ENCODE measurements at places on chromosomes 2 and 18.

DNA sequence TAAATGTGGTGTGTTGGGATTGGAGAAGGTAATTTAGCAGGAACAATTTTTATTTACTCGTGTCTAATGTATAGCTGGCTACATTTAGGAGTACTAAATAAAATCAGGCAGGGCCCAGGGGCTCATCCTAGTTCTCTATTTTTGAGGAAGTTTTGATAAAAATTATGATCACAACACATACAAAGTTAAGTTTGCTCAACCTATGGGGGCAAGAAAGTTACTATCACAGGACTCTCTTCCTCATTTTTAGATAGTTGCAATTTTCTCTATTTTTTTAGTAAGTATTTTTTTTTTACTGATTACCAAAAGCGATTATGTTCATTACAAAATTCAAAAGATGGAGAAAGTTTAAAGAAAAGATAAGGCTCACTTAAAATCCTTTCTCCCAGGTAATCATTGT is 60.0 kb upstream of the RPE start:
- no peak for DNase-seq

DNA sequence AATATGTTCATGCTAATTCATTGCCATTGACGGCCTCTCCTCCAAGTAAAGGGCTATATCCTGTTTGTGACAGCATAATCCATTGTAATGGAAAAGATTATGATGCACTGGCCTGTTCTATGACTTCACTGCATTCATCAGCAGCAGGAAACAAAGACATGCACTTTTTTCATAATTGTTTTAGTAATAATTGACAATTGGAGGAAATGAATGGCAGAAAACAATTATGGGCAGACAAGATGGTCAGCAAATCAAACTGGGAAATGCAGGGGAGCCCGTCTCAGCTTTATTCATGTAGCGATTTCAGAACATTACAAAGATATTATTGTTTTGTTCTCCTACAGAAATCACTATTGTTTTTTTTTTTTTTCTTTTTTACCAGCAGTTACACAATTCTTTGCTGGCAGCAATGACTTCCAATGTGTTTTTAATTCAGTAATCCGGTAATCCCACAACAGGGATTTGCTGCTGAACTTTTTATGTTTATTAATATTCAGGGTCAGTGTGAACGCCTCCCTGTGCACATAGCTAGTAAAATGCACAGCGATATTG is 33.8 kb upstream of the RASGRP3 start:
- no peak for DNase-seq

DNA sequence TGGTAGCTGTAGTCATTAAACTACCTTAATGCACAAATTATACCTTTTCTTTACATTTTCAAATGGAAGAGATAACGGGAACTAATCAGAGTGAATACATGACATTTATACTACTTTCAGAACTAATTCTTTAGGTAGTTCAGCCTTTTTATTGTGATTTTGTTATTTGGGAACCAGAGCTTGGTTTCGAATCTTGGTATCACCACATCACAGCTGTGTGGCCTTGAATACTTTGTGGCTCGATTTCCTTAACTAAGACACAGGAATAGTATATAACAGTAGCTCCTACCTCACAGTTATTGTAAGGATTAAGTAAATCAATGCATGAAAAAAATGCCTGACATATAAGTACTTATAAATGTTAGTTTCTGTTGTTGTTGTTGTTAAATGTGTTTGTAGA is 240.0 kb downstream of the WDR7 start:
- no peak for DNase-seq

GRCh38 chr2:239402666-239403065 is 1.8 kb upstream of the HDAC4 start:
- DNase-seq, result no peak

- peak; percentile 73 for DNase-seq
These were observed 77.0 kb upstream of the SERTAD2 start for GRCh38 chr2:64730551-64731262.

GRCh38 chr2:201795607-201796477 is 10.5 kb upstream of the CDK15 start:
- peak; percentile 44 for DNase-seq

DNA sequence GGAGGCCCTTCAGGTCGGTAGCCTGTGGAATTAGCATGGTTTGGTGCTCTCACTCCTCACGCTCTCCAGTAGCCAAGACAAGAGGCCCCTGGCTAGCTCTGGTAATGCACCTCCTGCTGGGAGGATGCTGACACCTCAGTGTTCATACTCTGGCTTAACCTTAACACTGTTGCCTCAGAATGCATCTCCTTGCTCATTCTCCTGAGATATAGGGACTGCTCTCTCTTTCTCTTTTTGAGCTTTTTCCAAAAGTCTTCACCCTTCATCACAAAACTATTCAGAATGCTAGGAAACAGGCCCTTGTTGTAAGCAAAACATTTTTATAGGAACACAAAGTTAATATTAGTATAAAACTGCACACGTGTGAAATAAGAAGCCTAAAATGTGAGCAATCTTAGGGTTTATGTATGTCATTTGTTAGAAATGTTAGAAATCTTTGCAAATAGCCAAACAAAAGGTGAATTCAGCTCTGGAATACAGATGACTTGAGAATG is 17.3 kb upstream of the IMPA2 start:
- DNase-seq, result no peak

- no peak for DNase-seq
These were observed 179.0 kb downstream of the LPIN1 start for GRCh38 chr2:11925295-11926066.

GRCh38 chr2:72940786-72941185 is 23.5 kb downstream of the EMX1 start:
- DNase-seq, result no peak

GRCh38 chr2:166293984-166294383 is 81.8 kb downstream of the SCN9A start:
- DNase-seq, result no peak

GRCh38 chr2:47558768-47559684 is 156.1 kb downstream of the MSH2 start:
- DNase-seq, result no peak

GRCh38 chr2:23412556-23413155 is 27.7 kb downstream of the KLHL29 start:
- DNase-seq, result peak; percentile 8

DNA sequence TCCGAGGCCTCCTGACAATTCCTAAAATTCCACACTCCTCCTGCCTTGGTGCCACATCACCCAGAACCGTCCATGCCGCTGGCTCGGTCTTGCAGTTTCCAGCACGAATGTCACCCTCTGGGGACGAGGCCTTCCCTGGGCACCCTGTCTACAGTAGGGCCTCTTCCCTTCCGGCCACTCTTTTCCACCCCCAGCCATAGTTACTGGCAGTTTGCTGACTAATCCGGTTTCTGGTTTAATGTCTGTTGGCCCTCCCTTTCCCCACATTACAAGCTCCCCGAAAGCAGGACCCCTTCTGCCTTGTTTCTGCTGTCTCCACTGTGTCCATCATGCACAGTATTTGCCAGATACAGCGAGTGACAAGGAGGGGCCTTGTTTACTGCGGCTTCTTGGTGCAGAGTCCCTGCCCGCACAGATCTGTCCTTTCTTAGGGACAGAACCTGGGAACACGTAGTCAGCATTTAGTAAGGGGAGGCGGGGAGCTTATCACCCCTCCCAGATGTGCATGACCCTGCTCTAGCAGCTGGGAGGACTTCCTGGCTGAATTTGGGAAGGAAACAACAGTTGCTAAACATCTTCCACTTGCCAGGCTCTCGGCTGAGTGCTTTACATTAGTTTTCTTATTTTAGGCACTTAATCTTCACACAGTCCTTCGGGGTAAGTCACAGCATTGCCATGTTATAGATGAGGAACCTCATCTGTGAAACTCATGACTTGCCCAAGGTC is 23.6 kb upstream of the CATIP start:
- no peak for DNase-seq

DNA sequence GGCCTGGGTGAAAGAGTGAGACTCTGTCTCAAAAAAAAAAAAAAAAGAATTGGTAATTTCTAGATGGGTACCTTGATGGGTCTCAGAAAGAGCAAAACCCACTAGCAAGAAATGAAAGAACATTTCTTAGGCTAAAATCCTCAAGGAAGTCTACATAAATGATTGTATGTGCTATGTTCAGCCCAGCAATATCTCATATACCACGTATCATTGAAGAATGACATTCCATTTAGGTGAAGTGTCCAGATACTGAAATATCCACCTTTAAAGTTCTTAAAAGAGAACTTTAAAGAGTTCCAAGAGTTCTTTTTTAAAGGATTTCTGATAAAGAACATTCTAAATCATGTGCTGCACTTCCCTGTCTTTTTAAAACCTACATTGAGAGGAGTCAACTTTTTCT is 19.2 kb downstream of the NRP2 start:
- DNase-seq, result no peak

- DNase-seq, result peak; percentile 43
These were observed 15.8 kb downstream of the TMEM200C start for GRCh38 chr18:5879479-5879882.

DNA sequence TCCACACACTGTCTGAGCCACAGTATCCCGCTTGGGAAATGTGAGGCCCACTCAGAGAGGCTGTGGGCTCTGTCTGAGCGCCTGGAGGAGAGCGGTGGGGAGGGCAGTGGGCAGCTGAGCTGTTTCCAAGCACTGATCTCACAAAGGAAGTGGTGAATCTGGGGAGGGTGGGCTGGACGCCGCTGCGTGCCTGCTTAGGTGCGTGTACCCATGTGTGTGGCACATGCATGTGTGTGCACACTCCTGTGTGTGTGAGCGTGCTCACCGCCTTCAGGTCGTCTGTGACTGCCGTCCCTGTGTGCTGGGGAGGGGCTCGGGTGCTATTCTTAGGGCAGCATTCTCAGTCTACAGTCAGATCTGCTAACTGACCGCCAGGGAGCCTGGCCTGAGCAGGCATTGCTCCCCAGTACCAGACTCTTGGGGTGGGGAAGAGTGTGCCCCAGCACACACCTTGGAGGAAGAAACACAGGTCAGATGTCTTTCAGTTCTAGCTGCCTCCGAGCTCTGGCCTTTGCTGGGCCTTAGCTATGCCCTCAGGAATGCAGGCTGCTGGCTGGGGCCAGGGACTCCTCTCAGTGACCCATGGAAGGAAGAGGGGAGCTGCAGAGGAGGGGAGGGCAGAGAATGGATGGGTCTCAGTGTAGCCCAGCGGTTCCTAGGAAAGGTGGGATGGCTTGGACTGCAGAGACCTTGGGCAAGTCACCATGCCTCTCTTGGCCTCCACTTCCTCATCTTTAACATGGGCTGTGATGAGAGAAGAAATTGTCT is 31.4 kb downstream of the KCNIP3 start:
- DNase-seq, result no peak

GRCh38 chr2:118237451-118237850 is 149.2 kb downstream of the INSIG2 start:
- DNase-seq, result no peak

DNA sequence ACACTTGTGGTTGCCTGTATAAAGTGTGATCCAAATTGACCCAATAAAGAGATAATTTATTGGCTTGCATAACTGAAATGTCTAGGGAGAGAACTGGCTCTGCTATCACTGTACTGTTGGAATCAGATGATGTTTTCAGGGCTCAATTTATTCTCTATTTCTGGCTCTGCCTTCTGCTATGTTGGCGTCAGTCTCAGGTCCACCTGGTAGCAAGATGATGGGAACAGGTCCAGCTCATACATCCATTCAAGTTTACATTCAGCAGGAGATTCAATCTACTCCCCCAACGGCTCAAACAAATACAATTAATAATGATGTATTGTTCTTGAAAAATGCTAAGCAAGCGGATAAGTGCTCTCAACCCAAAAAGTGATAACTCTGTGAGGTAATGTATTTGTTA is 297.7 kb upstream of the SYT4 start:
- DNase-seq, result no peak

- no peak for DNase-seq
These were observed 4.6 kb upstream of the C18orf63 start for GRCh38 chr18:74311000-74311399.

GRCh38 chr2:234335661-234336228 is 161.1 kb downstream of the ARL4C start:
- DNase-seq, result no peak

DNA sequence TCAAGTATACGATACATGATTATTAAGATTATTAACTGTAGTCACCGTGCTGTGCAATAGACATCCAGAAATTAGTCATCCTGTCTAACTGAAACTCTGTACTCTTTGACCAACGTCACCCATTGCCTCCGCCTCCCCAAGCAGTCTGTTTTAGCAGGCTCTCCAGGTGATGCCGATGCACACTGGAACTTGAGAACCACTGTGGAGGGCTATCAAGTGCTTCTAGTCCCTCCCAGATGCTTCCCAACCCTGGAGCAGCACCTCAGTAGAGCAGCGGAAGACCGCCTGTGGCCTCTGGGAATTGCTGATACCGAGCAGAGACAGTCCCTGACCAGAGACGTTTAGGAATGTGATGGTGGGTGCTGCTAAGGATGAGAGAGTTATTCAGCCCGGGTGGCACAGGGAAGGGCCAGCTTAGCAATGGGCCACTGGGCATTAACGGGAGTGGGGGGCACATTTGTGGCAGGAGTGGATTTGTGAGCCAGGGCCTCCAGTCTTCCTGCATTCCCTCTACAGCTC is 50.7 kb downstream of the LIPG start:
- no peak for DNase-seq

DNA sequence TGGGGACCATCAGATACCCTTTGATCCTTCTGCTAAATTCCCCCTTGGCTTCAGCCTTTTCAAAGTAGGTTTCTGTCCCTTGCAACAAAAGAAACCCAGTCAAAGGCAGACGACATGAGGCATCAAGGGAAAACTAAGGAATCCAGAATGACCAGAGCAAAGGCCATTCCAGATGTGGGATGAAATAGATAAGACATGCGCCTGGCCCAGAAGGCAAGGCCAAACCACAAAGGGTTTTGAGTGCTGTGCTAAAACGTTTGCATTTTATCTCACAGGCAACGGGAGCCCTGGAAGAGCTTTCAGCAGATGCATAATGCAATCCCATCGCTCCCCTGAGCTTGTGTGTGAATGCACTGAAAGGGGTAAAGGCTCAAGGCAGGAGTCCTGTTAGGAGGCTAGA is 17.7 kb downstream of the CXCR1 start:
- DNase-seq, result no peak

DNA sequence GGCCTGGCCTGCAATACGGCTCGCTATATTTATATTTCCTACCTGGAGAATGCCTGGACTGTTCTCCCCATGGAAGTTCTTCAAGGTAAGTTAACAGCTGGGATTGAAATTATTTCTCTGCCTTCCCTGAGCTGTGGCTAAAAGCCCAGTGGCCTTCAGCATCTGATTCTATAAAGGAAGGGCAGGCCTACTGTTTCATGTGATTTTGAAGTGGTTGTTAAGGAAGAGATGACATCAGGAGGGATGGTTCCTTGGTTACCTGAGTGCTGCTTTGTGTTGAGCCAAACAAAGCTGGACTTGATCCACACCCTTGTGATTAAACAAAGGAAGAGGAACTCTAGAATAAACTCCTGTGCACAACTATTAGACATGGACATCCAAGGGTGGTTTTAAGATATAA is 61.6 kb downstream of the MFSD6 start:
- peak; percentile 64 for DNase-seq

Data from LoVo (cell line).